Right renal pelvis (tissue), 4 donors: ENCODE measurements at places on chromosomes 16 and 17.

DNA sequence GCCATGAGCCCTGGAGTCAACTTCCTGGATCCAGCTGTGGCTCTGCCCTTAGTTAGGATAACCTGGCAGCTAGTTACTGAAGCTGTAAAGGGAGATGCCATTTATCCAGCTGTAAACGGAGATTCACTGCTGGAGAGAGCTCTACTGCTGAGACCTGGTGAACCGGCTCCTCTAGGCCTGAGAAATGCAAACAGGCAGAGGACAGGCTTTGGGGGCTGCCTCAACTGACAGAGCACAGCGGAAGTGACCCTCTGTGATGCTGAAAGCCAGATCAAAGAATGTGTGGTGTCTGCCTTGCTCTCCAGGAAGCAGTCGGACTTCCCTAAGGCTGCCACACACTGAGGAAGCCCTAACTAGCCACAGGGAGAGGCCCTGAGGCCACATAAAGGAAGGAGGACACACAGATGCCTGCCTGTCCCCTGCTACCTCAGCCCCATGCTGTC is 21.9 kb upstream of the GPRC5C start:
- DNase-seq: no peak

- DNase-seq: no peak
Observed at GRCh38 chr16:73697336-73697735, 599.3 kb upstream of the PSMD7 start.

GRCh38 chr17:73742948-73743381 is 98.7 kb upstream of the SDK2 start:
- no peak for DNase-seq

DNA sequence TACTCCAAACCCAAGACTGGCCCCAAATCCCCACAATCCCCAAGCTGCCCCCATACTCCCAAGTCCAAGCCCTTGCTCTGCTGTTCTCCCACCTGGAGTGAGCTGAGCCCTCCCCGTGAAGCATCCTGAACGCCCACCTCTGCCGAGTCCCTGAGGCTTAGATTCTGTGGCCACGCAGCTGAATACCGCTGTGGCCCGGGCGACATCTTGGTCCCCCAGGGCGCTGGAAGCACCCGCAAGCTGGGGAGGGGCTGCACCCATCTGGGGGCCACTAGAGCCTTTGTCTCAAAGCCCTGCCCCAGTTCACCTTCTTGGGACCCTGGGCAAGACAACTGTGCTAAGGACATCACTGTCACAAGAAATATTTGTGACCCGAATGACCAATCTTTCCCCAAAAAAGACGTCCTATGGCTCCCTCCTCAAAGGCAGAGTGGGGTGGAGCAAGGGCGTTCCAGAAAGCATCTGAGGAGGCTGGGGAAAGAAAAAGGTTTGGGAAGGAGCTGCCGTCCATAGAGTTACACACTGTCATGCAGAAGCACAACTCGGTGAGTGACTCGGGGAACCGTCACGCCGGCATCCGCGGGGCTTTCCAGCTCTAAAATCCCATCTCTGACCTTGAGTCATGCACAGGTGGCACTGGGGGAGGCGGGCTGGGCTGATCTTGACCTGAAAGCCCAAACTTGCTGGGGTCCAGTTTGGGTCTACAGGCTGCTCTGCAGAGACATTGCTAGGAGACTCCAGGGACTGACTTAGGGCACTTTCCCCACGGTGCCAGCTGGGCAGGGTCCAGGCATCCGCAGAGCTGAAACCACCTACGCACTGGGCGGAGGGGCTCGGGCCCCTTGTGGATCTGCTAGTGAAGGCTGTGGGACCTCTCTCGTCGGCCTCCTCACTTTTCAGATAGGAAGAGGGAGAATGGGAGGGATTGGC is 6.6 kb downstream of the PTX4 start:
- DNase-seq: no peak

DNA sequence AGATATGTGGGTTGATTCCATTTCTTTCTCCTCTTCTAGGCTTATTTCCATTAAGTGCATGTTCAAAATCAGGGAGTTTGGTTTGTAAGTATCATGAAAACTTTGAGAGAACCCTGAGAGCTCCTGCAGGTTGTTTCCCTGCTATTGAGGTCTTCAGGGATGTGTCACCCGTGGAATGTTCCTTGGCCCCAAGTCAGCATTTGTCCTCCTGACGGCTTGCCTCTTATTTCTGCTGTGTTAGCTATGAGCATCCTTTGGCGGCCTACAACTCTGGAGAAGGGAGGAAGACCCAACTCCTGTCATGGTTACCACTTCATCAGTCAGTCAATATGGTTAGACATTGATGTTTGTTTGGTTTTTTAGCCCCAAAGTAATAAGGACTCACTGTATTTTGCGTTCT is 180.8 kb downstream of the FTO start:
- no peak for DNase-seq

- no peak for DNase-seq
Observed at GRCh38 chr16:71676236-71676635, 48.3 kb downstream of the PHLPP2 start.

DNA sequence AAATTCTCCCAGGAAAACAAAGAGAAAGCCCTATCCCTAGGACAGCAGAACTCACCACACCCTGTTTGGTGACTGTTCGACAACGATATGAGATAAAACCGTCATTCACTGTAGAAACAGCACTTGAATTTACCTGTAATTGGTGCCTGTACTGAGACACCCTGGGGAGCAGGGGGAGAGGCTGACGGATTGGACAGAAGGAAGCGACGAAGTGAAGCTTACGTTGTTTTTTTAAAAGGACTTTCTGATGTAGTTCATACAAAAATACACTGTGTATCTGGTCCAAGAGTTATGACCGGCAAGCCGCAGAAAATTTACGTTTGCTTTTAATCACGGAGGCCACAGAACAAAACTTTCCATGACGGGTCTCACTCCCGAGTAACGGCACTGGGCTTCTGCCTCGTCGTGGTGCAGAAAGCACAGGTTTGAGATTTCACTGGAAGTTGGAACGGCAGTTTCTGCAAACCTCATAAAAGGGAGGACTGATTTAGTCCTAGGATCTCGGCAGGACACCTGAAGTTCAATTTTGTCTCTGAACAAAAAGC is 9.7 kb downstream of the NXN start:
- DNase-seq: no peak

DNA sequence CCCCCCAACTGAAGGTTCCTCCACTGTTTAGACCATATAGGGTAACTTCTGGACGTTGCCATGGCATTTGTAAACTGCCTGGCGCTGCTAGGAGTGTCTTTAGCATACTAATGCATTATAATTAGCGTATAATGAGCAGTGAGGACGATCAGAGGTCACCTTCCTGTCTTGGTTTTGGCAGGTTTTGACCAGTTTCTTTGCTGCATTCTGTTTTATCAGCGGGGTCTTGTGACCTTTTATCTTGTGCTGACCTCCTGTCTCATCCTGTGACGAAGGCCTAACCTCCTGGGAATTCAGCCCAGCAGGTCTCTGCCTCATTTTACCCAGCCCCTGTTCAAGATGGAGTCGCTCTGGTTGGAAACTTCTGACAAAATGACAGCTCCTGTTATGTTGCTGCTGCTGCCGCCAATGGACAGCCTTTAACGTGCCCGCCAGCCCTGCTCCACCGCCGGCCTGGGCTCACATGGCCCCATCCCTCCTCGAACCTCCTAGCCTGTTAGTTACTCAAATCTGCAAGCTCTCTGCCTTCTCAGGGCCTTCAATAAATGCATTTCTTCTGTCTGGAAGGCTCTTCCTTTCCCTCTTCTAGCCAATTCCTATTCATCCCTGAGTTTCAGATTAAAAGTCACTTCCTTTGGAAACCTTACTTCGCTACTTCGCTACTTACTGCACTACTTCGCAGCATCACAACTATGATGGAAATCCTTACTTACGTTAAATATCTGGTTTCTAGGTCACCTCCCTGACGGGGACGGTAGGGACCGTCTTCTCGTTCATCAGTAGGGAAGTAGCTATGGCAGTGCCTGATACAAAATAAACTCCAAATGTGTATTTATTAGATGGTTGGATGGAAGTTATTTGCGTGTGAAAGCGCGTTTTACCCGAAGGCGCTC is 640 bp upstream of the NAGLU start:
- DNase-seq: no peak

DNA sequence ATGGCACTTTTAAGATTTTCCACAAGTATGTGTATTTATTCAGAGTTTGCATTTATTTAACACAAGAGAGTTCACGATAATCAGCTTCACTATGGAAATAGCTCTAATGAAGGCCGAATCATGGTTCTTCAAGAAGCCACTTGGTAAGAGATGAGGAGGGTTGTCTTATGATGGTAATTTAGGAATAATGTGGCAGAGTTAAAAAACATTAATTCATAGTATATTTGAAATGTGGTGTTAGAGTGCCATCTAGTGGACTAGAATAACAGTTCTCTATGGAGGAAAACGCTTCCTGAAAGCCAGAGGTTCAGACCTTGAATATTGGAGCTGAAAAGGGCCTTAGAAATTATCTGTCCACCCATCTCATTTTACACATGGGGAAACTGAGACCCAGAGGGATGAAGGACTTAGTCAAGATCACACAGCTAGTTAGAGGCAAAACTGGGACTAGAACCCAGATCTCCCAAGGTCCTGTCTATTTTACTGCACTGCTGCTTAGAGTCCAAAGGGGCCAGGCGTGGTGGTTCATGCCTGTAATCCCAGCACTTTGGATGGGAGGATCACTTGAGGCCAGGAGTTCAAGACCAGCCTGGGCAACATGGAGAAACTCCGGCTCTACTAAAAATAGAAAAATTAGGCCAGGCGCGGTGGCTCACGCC is 33.8 kb upstream of the KPNB1 start:
- peak; percentile 28 for DNase-seq

- DNase-seq: no peak
Observed at GRCh38 chr16:11446566-11447119, 101.4 kb downstream of the RMI2 start.

- no peak for DNase-seq
Observed at GRCh38 chr16:84279881-84280280, 14.8 kb upstream of the WFDC1 start.

- no peak for DNase-seq
Observed at GRCh38 chr17:41917679-41918313, 955 bp downstream of the ACLY start.

- DNase-seq: no peak
Observed at GRCh38 chr17:81706232-81706611, 3.1 kb downstream of the MRPL12 start.

DNA sequence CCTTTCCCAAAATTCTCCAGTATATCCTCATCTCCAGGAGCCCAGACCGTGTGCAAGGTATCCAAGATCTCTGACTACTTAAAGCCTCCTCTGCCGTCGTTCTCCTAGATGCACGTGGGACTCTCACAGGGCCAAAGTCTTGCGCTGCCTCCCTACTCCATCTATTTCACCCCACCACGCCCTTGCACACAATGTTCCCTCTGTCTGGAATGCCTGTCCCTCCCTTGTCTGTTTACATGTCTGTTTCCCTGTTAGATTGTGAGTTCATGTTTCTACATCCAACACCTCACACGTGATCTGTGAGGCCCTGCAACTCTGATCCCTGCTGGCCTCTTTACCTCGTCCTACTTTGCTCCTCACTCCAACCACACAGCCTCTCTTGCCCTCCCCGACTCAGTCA is 4.9 kb upstream of the FZD2 start:
- no peak for DNase-seq

- DNase-seq: no peak
Observed at GRCh38 chr16:2986623-2987188, 6.5 kb upstream of the PKMYT1 start.

DNA sequence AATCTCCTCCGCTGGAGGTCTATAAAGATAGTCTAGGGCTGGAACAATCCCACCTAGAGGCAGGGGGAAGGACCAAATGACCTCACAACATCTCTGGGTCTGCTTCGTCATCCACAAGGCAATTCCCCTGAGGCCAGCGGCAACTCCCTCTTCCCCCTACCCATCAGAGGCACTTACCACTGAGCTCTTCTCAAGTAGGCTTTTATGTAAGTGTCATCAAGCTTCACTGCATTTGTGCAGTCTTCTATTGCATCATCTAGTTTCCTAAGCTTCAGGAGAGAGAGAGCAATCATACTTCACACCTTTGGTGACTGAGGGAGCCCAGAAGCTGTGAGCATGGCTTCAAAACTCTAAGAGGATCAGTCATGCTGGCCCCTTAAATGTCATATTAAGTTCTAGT is 21.0 kb downstream of the CNP start:
- DNase-seq: no peak

DNA sequence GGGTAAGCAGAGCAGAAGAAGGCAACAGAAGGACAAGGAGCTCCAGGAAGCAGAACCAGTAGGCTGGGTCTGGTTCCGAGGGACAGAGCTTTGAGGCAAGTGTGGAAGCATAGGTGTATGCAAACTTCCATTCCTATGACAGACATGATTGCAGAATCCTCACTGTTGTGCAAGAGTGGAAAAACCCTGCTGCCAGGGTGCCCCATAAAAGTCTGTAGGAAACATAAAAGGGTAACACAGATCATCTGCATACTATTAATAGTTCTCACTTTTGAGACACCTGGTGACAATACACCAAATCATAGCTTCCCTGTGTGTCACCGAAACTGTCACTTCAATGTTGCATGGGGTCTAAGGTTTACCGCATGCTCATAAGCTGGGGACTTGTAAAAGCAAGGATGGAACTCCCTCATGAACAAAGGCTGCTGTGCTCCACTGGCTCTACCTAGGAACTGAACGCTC is 39.7 kb downstream of the ARHGAP17 start:
- DNase-seq: no peak

DNA sequence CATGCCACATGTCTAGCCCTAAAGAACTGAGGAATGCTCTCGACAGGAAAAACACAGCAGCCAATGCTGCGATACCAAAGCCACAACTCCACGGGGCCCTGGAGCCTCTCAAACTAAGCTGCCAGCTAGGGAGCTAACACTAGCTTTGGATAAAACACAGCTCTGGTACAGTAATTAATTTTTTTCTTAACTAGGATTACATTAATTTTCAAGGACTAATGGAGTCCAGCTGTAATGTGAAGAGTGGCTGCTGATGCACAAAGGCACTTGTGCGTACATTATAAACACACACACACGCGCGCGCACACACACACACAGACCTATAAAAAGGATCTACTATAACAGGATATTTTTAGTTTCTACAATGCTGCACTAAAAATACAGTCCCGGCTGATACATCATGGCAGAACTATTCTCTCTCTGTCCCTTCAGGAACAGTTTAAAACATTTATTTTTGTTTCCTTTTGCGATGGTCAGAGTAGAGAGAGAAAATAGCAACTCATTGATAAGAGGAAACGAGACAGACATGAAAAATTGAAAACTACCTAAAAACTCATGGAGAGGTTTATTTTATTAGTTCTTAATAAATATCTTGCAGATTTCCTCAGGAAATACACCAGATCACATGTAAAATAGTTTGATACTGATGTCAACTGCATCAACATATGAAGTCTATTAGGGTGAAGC is 88.5 kb downstream of the SMG6 start:
- DNase-seq: no peak

GRCh38 chr16:86052926-86053325 is 154.0 kb downstream of the IRF8 start:
- no peak for DNase-seq
